GM13977 (cell line): ENCODE measurements at places on chromosomes 11 and 22.

DNA sequence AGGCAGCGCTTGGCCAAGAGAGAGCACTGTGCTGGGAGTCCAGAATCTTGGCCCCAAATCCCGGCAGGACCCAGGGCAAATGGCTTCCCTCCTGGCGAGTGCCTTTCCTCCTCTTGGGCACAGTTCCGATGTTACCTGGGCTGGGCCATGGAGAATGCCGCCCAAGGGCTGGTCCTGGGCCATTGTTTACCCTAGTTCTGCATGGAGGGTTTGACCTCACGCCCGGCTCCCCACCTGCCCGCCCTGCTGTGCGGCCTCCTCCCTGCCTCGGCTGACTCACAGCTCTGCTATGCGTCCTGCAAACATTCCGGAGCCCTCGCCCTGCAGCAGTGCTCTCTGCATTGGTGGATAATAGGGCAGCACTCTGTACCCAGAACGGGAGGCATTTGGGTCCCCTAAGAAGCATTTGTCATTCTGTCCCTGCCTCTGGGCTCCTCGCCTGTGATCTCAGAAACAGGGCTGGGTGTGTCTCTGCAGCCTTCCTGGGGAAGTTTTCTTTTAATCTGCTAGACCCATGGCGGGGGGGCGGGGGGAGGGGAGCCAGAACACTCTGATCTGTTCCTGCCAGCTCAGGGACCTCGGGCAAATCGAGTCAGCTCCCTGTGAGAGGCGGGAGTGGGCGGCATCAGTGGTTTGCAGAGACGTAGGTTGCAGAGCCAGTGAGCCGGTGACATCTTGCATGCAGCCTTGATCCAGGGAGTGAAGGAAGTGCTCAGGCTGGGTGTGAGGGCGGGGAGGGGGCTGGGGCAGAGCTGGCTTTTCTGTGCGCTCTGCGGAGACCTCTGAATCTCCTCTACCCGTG is 32.9 kb upstream of the SMIM38 start:
- DNase-seq, result peak; percentile 81

DNA sequence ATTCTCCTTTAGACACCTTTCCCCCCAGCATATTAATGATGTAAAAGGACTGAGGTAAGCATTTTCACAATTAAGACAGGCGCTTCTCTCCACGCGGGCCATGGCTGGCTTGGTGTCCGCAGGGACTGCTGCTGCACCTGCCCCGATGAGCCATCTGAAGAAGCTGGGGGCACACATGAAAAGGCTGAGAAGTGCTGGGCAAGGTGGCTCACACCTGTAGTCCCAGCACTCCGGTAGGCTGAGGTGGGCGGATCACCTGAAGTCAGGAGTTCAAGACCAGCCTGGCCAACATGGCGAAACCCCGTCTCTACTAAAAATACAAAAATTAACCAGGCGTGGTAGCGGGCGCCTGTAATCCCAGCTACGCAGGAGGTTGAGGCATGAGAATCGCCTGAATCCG is 21.3 kb downstream of the KRTAP5-6 start:
- no peak for DNase-seq

- no peak for DNase-seq
Observed at GRCh38 chr22:22033803-22034468, 51.3 kb upstream of the TOP3B start.

- no peak for DNase-seq
Observed at GRCh38 chr11:32487270-32487669, 51.9 kb upstream of the WT1 start.

GRCh38 chr22:26323013-26323412 is 106.0 kb upstream of the ASPHD2 start:
- DNase-seq, result no peak

- DNase-seq, result no peak
Observed at GRCh38 chr22:31958625-31959239, 14.4 kb downstream of the YWHAH start.

DNA sequence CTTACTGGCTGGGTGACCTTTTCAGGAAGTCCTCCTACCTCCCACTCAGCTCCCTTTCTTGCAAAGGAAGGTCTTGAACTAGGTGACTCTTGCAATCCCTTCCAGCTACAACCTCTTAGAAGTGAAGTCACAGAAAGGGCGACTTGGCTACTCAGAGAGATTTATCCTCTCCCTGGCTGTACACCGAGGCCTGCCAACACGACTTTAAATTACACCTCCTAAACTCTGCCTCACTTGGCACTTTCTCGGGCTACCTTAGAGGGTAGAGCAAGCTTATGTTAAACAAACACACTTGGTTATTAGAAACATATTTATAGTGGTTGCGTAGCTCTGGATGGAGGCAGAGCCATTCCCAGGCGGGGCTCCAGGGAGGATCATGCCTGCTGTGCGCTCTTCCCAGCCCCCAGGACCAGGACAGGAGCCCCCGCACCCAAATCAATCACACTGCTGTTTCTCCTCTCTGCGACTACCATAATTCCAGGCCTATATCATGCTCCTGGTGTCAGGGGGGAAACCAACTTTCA is 358.4 kb downstream of the BUD13 start:
- no peak for DNase-seq

DNA sequence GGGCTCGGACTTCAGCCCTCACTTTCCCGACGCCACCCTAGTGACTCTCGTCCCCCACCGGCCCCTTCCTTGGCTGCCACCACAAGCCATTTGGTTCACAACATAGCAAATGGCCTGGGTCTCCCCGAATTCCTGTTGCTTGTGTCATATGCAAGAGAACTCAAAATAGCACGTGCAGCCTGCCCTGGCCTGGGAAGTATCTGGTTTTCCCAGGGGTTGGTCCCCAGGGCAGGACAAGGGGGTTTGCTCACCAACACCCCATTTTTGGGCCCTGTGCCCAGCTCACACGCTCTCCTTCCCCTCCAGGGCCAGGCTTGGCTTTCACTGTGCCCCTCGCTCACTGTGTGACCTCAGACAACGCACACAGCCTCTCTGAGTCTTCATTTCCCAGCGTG is 12.8 kb upstream of the TPCN2 start:
- DNase-seq, result no peak

DNA sequence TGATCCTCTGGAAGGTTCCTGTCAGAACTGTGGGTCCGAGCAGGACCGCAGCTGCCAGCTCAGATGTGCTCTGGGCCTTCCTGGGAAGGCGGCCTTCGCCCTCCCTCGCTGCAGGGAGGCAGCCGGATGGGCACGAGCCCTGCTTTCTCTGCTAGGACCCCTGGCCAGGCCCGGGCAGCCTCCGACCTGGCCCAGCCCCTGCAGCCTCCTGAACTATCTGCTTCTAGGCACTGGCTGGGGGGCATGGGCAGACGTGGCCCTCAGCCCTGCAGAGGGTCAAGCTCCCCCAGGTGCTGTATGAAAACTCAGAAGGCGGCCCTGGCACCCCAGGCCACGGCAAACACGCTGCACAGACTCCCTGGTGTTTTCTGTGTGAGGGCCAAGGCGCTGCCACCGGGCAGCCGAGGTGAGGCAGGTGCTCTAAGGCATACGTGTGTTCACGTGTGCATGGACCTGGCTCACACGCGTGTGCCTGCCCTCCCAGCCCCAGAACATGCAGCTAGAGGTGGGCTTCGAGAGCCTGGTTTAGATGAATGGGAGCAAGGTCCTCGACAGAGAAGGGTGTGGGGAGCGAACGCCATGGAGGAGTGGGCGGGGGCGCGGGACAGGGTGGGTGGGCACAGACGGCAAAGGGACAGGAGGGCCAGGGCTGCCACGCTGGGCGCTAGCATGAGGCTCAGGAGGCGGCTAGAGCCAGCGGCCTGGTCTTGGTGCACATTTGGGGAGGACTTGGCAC is 4.3 kb downstream of the LRFN4 start:
- DNase-seq, result no peak

DNA sequence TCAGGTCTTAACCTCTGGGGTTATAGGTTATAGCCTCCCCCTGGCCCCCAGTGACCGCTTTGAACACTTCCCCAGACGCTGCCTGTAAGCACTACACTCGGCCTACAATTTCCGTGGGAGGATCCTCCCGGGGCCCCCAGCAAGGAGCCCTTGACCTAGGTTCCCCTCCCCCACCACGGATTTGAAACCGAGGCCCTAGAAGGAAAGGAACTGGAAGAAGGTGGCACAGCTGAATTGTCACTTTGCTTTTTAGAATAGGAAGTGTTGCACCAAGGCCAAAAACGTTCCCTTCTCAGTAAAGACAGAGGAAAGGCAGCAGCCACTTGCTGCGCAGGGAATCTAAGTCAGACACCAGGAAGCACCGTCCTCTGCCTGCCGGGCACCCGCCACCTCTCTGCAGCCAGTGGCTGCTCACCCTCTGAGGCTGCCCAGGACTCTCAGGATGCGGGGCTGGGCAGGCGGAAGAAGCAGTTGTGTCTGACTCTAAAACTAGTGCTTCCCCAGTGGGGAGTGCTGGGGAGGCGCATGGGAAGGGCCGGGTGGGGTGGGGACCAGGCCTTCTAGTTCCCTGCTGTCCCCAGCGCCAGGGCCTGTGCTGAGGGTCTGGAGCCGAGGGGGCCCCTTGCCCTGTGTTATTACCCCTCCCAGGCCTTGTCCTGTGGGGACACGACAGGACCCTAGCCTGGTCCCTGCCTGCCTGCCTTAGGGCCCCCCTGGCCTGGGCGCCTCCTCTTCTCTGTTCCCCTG is 7.9 kb upstream of the FLRT1 start:
- DNase-seq, result no peak
